ENCODE measurements at places on chromosomes 6 and 20.

DNA sequence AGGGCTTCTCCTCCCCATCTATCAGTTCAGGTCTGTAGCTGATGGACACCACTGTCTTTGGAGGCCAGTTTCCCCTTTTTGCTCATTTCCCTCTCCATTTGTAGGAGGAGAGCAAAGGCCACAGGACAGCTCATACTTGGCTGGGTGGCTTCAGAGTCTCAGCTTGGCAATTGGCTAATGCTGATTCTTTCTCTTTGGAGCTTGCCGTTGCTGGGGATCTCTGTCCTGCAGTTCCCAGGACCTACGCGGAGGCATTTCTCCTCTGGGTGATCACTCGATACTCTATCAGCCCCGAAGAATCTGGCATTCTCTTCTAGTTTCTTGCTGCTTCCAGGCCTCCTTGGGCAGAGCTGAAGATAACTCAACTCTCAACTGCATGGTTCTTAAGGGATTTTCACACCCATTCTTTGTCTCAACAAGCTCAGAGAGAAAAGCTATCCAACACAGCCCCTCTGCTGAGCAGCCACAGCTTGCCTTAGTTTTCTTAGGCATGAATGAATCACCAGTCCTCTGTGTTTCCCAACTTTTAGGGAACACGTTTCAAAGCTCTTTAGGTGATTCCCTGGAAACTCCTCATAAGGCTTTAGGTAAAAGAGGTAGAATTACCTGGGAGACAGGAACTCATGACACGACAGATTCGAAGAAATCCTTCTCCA lies 19.2 kb upstream of the SSR1 start:
- DNase-seq = no peak

DNA sequence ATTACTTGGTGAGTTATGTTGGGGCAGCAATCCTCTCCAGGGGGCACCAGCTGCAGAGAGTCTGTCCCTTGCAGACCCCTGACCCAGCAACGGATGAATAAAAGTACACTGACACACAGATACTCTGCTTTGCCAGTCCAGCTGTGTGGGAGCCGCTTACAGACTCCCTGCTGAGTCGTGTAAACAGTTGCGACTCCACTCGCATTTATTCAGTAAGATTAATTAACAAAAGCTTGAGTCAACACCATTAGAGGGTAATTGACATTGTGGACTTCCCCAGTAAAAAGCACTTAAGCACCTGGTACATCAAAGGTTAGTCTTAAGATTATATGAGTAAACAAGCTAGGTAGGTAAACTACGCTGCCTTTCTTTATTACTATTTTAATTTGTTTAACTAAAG lies 92.0 kb upstream of the TMEM181 start:
- DNase-seq = no peak

GRCh38 chr6:163354761-163355425 lies 59.6 kb upstream of the QKI start:
- DNase-seq = no peak

- no peak for DNase-seq
Observed at GRCh38 chr6:11754625-11755271, 23.9 kb downstream of the ADTRP start.

DNA sequence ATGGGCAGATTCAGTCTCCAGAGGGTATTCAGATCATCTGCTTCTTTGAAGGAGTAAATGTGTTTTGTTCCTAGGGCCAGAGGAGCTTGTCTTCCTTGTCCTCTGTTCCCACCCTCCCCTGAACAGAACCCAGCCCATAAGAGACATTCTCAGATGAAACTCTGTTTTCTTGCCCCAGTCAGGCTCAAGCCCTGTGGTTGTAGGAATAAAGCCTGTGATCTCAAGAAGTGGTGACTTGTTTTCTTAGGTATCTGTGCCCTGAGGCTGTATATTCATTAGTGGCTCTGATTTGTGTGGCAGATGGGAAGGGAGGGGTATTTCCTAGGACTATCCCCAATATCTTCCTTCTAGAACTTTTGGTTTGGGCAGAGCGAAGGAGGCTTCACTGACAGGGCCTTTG lies 27.9 kb downstream of the GSS start:
- no peak for DNase-seq
